ENCODE measurements at places on chromosomes 2 and 18.
A peak's percentile ranks its signal among the peaks of the same experiment; 100 is the strongest.

DNA sequence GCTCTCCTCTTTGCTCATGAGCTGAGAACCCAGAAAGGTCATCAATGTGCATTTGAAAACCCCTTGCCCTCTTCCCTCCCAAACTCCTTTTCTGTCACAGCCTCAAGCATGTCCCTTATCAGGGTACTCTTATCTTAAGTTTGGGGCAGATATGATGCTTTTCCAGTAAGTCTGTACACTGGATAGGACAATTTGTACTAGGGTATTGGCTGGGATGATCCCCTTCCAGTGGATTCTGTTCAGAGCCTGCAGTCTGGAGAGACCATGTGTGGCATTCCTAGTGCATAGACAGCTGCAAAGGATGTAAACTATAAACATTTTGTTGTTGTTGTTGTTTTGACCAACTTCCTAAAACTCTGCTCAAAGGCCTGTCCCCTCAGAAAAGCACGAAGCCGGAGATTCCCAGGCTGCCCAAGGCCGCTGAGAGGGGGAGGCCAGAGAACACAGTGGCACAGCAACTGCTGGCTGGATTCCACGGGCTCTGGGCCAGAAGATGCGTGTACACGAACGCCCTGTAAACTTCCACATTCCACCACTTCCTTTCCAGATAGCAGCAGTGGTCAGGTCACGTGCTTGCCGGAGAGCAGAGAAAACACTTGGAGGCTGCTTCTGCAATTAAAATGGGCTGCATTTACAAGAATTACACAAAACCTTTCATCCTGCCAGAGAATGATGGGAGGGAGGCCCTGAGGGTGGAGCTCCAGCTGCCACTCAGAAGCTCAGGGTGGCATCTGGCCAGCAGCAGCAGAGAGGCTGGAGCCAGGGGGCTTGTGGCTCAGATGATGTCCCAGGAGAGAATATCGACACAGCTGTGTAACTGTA is 42.1 kb downstream of the BMP10 start:
- peak; percentile 78 for DNase-seq

- no peak for DNase-seq
Observed at GRCh38 chr2:9020267-9020666, 16.8 kb upstream of the MBOAT2 start.

GRCh38 chr2:190462611-190463010 is 54.5 kb downstream of the MFSD6 start:
- no peak for DNase-seq

- DNase-seq = no peak
Observed at GRCh38 chr2:14543284-14543683, 89.2 kb upstream of the LRATD1 start.

- no peak for DNase-seq
Observed at GRCh38 chr2:37418956-37419355, 74.5 kb downstream of the QPCT start.

DNA sequence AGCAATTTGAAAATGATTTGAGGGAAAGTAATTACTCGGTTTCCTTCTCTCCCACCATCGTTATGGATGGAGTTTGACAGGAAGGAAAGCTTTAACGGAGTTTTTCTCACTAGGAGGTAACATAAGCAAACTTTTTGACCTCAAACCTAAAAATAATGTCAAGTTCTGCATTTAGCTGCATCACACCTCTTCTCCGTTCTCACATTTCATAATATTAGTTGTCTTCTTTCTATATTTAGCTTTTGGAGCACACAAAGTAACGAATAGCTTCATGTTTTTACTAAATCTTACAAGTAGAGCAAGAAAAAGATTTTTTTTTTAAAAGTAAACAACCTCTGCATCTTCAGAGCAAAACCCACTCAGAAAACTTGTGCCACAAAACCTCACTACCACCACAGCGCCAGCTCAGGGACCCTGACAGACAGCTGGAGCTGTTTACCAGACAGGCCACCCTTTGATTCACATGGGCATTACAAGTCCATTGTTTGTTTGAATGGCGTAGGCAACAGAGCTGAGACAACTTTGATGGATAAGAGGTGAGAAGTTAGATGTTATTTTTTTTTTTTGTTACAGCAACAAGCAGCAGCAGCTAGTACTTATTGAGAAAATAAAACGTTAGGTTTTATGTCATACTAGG is 21.9 kb upstream of the ICOS start:
- no peak for DNase-seq

DNA sequence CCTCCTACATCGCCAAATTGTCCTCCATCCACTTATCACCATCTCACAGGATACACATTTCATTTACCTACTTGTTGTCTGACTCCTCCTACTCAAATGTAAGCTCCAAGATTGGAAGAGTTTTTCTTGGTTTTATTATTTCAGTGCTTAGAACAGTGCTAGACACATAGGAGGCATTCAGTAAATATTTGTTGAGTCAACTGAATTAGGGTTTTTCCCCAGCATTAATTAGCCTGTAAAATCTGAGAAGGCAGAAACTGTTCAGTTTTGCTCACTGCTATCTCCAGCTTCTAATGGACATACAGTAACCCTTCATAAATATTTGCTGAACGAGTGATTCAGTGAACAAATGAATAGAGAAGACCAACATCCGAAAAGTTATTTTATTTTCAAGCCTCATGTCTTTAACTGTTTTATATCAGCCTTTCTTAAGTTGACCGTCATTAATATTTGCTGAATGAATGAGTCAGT is 800 bp downstream of the TTC21B start:
- peak; percentile 28 for DNase-seq

DNA sequence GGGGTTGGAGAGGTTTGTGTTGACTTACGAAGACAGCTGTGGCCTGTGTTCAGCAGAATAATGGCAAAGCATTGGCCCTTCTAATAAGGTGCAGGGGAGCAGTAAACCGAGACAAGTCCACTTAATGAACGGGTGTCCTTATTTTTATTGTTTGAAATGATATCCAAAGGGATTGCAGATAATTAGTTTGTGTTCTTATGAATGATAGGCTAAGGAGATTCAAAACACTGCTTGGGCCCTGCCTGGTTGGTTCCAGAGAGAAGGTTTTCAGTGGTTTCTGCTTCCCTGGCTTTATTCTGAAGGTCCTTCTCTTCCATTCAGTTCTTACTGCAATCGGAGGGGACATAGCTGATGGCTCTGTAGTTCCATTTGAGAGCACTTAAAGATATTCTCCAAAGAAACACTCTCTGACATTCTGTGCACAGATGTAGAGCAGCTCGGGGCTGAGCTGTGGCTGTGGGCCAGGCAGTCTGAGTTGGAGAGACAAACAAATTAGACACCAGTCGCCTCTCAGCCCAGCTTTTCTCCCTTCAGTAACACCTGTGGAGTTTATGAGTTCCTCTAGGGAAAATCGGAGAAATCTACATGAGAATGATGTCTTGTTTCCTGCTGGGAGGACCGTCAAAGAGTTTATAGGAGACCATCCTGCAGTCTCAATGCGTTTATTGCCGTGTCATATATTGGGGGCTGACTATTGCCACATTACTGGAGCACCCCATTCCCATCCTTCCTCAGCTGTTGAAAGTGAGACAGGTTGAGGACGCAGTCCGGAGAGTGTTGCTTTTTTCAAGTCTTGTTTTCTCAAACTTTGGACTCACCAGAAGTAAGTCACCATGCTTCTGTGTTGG is 6.5 kb downstream of the GREB1 start:
- no peak for DNase-seq

DNA sequence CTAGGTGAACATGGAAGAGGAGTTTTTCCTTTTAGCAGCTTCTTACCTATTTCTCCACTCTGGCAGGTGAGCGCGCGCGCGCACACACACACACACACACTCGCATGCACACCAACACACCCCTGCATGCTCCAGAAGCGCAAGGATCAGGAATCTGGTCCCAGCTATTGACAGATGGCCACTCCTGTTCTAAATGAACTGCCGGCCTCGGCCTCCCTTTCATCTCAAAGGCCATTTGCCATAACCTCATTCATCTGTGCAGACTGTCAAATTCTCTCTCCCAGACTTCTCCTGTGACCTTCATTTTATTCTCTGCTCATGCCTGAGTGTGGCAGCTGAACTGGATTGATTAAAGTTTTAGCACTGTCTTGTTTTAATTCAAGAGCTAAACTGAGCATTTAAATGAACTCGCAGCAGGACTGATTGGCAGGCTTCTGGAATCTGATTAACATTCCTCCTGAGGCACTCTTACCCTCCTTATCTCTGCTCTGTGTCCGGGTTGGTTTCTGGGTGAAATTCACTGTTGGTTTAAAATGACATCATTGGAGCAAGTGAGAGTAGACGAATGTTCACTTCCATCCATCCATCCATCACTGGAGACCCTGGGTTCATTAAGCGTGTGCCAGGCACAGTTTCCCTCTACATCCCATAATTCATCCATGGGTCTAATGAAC is 58.8 kb downstream of the FECH start:
- DNase-seq = no peak

- DNase-seq = no peak
Observed at GRCh38 chr18:22340331-22340730, 77.4 kb downstream of the CTAGE1 start.

DNA sequence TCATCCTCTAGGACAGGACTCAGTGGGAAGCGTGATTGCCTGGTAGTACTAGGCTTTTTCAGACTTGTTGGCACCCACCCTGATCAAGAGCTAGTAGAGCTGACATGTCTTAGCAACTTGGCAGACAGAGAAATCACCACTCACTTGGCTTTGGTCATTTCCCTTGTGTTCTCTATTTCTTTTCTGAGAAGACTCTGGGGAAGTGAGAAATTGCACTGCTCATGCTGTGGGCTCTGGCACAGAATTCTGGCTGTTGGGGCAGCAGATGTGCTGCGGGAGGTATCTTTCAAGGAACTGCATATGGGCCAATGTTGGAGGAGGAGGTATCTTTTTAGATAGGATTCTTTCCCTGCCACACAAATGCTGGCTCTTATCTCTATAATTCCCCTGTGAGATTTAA is 529.1 kb upstream of the MEX3C start:
- DNase-seq = no peak

- DNase-seq = no peak
Observed at GRCh38 chr2:169714699-169715098, 18.9 kb upstream of the KLHL23 start.

DNA sequence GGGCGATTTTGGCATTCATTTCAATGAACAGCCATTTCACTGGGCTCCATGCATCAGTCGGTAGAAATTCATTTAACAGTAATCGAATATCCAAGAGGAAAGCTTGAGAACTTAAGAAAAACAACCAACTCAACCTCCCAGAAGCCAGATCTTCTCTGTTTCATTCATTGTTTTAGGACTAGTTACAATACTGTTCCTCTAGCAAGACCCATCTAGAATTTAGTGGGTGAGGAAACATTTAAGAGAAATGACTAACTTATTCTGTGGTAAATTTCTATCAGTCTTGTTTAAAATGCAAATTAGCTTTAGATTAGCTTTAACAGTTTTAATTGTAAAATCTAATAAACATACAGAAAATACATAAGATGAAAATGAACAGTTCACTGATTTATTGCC is 81.4 kb upstream of the SMAD7 start:
- DNase-seq = no peak

GRCh38 chr2:134852518-134852917 is 14.1 kb downstream of the ACMSD start:
- no peak for DNase-seq

DNA sequence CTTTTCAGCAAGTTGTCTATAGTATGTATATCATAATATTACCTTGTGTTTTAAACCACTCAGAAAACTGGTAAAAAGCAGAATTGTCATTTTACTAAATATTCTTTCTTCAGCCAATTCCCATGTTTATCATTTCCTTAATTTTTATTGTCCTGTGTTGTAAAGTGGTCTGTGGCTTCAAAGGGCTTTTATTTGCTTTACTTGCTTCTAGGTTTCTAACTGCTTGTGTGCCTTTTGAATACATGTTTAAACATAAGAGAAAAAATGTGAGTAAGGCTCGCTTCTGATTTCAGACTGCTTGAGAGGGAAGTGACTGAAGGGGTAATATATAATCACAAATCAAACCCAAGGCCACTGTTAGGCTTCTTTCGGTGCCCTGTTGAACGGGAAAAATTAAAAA is 407.5 kb upstream of the NRP2 start:
- no peak for DNase-seq

DNA sequence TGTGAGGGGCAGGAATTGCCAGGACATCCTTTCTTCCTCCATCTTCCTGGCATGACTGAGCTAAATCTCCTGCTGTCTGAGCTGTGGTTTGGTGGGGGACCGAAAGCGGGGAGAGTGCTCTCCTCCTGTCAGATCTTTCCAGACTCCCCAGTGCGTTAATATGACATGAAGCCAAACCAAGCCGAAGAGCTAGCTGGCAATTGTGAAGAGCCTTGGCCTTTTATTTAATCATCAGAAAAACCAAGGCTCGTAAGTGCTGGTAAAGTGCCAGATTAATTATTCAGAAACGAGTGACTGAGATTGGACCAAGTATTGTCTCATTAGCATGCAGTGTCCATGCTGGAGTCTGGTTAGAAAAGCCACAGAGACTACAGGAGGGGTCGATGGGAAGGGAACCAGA is 14.5 kb upstream of the LRPPRC start:
- no peak for DNase-seq

DNA sequence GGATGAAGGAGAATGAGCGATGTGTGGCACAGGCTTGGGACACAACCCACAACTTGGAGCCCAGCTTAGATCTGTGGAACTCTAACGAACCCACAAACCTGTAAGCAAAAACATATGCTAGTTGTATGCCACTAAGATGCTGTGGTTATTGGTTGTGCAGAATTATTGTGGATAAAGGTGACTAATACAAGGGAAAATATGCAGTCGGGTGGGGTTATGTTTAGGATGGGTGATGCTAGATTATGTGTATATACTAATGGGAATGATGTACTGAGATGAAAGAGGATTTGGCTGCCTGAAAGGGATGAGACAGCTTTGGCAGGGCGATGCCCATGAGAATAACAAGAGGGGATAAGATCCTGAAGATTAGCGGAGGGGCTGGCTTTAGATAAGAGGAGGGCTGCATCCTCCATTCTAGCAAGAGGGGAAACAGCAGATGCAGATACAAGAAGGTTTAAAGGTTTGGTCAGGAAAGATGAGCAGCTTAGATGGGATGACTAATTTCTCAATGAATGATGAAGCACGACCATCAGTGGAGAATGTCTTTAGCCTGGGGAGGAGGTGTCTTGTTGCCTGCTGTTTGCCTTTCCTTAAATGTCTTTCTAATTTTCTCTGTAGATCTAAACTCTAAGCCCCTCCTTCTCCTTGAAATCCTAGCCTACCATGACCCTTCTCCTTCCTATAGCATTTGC is 49.6 kb downstream of the GALNT14 start:
- DNase-seq = no peak

DNA sequence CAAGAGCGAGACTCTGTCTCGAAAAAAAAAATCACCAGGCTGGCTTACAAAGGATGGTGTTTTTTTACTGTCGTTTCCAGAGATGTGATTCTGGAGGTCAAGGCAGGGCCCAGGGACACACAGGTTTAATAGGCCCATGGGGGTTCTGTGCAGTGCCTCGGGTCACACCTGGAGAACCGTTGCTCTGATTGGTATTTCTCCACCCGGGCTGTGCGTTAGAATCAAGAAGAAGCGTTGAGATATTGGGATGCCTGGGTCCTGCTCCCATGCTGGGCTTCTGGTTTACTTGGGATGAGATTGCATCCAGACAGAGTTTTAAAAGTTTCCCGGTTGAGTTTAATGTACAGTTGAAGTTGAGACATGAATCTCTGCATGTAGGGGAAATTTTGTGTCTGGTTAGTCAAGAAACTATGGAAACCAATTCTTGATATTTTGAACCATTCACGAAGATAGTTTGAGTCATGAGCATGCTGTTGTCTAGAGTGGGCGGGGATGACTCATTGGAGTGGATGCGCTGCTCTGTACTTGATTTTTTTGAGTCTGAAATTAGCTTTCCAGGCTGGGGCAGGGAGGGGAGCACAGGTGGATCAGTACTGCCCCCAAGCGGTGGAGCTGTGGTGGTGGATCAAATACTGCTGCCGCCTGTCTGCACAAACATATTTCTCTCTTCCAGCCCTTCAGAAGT is 50.1 kb downstream of the GREB1 start:
- peak; percentile 45 for DNase-seq

All from CD4-positive, alpha-beta T cell treated with Interleukin-17A for 1 hour (primary cell).